T-helper 9 cell (primary cell): ENCODE measurements at places on chromosomes 13 and 19.

DNA sequence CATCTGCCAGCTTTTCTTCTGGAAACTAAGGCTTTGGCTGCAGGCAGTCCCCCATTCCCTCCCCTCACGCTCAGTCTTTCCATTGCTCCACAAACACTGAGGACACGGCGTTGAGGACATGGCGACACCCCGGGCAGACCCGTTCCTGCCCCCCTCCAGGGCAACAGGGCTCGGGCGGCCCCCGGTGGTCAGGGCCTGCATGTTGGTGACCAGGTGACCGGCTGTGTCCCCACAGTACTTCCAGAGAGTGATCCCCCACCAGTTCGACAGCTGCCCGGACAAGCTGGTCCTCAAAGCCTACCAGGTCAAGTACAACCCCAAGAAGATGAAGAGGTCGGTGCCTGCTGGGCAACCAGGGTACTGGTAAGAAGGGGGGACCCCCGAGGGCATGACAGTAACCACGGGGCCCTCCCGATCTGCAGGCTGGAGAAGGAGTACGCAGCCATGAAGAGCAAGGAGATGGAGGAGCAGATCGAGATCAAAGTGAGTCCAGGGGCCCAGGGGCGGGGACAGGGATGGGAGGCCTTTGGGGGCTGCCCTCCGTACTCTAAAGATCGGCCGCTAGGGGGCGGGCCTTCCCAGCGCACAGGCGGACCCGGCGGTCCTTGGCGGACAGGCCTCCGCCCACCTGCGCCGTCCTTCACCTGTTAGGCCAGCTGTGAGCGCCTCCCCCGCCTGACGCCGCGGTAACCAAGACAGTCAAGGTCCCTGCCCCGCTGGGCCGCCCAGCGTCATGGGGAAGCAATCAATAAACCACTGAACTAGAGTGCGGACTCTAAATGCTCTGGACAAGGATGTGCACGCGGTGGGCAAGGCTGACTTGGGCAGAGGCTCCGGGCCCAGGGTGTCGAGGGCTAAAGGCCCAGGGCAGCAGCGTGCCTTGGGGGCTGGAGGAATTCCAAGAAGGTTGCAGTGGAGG, 21.1 kb downstream of the PRR36 start:
- peak; percentile 60 for DNase-seq

DNA sequence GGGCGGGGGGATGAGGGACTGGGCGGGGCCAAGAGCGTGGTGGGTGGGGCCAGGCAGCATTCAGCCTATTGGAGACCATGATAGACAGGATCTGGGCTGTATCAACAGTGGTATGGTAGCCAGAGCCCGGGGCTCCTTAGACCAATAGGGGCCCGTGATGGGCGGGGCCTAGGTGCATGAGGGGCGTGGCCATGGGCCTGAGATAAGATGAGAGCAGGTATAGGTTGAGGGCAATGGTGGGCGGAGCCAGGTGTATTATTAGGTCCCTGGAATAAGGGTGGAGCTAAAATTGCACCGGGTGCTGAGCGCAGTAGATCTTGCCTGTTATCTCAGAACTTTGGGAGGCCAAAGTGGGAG, 5.3 kb downstream of the ABCA7 start:
- DNase-seq, result peak; percentile 54

DNA sequence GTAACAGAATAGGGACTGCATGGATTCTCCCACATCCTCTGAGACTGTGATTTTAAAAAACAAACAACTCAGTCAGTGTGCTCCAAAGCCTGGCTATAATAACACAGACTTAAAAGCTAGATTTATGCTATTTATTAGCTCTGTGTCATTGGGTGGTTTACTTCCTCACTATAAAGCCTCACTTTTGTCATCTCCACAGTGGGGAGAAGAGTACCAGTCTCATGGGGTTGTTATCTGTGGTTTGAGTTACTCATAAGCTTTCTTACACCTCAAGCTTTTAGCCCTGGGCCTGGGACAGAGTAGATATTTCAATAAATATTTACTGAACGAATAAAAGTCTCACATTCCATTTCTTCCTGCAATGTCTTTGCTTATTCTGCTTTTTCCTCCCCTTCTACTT, 5.3 kb downstream of the RNASEH2B start:
- no peak for DNase-seq

- DNase-seq, result no peak
These were observed 4.3 kb downstream of the SPHK2 start for GRCh38 chr19:48623556-48624066.

DNA sequence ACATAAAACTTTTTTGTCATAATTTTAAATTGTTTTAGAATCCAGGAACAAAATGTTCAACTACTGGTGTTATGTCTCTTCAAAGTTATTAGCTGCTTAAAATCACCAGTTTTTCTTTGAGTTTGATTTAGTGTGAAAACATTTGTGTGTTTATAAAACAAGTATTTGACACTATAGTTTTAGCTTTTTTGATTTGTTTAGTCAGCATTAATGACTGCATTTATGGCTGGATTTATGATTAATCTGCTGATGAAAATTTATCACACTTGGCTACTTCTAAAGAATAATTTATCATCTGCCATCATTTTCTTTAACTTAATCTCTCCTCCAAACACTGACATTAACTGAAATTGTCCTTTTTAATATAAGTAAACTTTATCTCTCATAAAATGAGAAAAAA, 1465.9 kb upstream of the SLC10A2 start:
- DNase-seq, result no peak

DNA sequence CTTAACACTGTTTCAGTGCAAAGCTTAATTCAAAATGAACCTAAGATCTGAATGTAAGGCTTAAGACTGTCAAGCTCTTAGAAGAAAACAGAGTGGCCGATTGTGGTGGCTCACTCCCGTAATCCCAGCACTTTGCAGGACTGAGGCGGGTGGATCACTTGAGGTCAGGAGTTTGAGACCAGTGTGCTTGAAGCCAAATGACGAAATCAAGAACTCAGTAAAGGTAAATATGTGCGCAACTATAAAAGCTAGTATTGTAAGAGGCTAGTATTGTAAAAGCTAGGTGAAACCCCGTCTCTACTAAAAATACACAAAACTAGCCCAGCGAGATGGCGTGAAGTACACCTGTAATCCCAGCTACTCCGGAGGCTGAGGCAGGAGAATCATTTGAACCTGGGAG, 12.7 kb downstream of the ATP4B start:
- no peak for DNase-seq

GRCh38 chr13:97274829-97275649, 52.9 kb downstream of the MBNL2 start:
- no peak for DNase-seq

DNA sequence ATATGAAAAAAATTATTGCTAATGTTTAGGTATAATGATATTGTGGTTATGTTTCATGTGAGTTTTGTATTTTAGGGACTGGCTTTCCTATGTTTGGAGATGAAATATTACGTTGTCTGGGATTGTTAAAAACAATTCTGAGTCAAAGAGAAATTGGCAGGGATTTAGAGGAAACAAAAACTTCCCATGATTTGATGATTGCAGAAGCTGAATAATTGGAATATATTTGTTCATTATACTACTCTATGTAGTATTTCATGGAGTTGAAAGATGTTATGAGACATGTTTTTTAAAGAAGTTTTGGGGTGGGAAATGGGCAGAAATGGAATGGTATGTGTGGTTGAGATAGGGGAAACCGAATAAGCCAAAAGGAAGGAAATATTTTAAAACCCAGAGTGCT, 1392.9 kb downstream of the EFNB2 start:
- DNase-seq, result no peak

DNA sequence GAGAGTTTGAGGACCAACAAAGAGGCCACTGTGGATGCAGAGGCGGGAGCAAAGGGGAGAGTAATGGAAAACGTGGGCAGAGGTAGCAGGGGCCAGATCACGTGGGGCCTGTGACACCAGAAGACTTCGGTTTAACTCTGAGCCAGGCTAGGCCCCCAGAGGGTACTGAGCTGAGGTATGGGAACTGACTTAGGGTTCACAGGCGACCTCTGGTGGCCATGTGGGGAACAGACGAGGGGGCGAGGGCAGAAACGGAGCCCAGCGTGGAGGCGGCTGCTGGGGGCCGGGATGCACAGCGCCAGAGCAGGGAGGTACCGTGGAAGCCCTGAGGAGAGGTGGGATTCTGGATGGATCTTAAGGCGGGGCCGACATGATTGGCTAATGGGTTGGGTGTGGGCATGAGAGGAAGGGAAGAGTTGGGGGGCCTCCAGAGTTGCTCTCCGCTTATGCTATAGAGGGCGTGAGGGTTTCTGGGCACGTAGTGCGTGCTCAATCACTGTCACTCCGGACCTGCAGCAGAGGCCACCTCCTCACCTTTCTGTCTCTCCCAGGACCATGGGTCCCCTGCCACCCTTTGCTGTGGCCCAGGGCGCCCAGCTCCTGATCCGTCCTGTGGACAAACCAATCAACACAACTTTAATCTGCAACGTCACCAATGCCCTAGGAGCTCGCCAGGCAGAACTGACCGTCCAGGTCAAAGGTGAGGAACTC, 13.7 kb downstream of the PVR start:
- peak; percentile 55 for DNase-seq

- peak; percentile 95 for DNase-seq
These were observed at the start of gene CTU1 for GRCh38 chr19:51108066-51108804. Gene CTU1, minus strand, starts transcription at chr19:51108409. Its CDS starts 3,840 bp downstream, at chr19:51104569.

- no peak for DNase-seq
These were observed 76.6 kb downstream of the ZIC5 start for GRCh38 chr13:99894840-99895443.

- DNase-seq, result no peak
These were observed 726.2 kb downstream of the PCDH9 start for GRCh38 chr13:66503890-66504289.

- DNase-seq, result no peak
These were observed 11.7 kb downstream of the KCTD12 start for GRCh38 chr13:76874479-76874878.

DNA sequence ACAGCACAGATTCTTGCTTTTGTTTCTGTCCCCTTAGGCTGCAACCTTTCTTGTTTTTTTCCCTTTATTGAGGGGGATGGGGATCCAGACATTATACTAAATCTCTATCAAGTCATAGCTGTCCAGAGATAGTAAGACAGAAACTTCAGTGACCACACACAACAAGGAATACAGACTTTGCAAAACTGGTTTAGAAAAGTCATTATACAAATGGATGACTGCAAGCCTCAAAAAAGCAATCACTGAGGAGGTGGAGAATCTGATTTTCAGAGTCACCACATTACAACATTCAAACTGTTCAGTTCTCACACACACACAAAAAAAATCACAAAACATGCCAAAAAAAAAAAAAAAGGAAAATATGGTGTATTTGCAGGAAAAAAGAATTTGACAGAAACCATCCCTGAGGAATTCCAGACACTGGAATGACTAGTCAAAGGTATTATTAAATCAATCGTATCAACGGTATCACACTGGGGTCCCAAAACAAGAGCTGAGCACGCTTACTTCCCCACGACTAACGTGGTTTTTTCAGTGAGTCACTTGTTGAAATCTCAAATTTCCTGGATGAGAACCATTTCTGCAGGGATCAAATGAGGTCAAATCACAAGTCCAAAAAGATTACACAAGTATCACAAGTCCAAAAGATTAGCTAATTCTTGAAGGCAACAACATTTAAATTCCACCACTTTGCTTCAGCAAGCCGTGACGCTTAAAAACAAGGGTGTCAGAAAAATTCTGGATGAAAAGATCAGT, 41.2 kb downstream of the USP12 start:
- DNase-seq, result no peak
